BE2C (cell line): ENCODE measurements at places on chromosomes 4 and X.

- no peak for DNase-seq
Measured at GRCh38 chr4:89509708-89510281, 202.2 kb upstream of the GPRIN3 start.

DNA sequence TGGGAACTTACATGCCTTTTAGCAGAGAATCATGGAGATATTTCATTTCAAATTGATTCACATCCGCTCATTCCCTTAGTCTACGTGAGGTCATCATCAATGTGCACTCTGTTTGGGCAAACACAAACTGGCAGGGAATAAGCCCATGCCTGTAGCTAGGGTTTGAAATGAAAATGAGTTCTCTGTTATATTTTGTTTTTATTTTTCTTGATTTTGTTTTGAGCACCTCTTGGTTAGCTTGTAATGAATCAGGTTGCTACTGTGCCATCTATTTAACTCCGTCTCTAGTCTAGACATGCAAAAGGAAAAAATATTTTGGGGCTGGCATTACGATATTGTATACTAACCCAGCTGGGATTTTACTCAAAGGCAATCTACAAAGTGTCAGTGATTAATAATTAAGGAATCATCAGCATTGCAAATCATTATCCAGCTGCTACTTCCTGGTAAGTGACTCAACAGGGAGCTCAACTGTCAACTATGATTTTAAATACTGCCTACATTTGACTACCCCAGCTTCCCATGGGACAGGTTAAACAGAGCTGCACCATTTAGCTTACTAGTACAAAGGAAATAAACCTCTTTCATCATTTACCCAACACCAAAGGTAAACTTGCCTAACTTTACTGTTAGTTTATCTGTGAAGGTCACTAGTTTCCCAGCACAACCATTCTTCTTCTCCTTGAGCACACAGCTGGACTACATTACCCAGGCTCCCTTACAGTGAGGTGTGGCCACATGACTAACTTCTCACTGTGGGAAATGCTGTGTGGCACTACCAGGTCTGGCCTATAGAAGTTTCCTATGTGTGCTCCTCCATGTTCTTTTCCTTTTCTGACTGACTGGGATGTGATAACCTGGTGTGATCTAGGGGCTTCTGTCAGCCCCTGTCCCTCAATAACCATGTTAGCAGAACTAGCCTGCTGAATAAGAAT lies 21.2 kb upstream of the TRPC5OS start:
- peak; percentile 4 for DNase-seq

DNA sequence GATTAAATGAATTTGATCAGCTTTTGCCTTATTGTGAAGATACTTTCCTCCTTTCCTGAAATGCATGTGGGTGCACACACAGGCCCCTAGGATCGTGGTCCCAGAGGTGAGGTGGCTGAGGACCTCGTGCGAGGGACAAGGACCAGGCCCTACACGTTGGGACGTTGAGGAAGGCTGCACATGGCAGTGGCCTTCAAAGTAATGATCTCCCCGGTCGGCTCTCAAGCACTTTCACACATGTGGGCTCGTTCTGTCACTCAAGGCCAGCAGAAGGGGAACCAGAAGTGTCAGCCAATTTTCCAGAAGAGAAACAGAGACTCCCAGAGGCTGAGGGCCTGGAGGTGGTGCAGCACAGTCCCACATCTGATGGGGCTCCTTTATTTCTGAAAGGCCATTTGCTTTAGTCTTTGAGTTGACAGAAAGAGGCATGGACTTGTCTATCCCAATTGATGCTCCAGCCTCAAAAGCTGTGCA lies 196.8 kb downstream of the AFAP1 start:
- no peak for DNase-seq

GRCh38 chr4:24279469-24279868 lies 304.9 kb downstream of the DHX15 start:
- no peak for DNase-seq

DNA sequence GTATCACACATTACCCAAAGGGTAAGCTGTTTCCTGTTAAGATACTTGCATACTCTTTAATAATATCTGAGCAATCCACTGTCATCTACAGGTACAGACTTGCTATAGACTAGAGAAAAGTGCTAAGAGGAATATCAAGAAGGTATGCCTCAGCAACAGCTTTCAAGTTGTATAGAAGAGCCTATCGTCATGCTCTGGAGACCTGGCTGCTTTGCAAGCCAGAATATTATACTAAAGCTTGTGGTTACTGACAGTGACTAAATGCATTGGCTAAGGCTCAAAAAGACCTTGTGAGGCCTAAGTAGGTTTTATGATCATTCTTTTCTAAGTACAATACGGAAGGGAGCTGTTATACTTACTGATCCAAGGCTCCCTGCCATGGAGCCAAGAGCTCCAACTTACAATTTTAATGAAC lies 11.3 kb downstream of the LAMP2 start:
- no peak for DNase-seq

DNA sequence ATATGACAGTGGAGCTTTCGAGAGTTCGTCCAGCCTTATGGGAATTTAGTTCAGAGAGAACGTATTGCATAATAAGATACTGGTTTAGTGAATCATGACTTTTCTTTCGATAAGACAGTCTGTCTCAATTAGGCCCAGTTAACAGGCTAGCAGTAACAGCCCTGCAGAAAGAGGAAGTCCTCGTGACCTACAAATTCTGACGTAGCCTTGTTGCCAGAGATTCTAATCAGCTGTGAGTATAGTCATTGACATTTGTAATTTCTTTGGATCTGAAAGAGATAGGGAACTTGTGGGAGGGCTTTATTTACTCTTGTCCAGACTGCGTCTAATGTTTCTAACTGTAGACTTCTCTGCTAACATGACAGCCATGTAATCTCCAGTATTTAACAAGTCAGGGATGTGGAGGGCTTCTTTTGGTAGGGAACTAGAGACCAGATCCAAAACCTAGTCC lies 15.8 kb downstream of the ART3 start:
- peak; percentile 25 for DNase-seq

DNA sequence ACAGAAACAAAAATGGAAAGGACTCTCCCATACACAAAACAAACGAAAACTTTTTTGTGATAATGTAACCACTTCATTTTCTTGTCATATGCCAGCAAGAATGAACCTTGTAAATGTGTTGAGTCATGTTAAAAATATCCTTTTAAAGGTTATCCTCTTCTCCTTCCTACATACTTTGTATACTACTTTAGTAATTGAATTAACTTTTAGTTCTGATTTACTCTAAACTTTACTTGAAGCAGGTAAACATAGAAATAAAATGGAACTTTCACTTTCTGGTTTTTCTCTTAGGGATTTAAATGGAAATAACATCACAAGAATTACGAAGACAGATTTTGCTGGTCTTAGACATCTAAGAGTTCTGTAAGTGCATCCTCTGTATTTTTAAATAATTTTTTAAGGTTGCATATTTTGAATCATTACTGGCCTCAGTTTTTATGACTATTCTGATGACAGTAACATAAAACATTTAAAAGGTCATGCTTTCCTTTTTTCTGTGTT lies 4.7 kb downstream of the SLIT2 start:
- DNase-seq, result no peak

DNA sequence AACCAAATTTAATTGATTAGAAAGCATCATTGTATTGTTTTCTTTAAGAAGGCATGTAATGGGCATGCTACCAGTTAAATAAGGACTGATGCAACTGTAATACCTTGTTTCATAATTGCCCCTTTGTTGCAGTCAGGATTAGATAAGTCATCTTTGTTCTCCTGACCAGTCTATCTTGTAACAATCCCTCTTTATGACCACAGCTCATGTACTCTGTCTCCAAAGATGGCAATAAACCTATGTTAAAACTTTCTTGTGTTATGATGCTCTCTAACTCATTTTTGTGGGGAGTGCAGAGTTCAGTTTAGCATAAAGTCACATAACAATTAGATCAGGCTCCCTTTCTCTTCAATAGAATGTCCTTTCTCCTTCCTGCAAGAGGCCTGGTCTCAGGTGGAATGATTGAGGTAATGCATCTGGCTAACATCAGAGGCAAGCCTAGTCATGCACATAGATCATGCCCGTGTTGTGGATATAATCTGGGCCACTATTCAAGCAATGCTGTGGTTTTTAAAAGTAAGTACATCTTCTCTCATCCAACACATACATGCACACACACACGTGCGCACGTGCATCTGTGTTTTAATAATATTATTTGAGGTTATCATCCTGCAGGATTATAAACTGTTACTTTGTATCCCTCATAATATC lies 45.6 kb downstream of the TMEM154 start:
- DNase-seq, result no peak

- no peak for DNase-seq
Measured at GRCh38 chr4:79757600-79757999, 315.4 kb downstream of the ANTXR2 start.

DNA sequence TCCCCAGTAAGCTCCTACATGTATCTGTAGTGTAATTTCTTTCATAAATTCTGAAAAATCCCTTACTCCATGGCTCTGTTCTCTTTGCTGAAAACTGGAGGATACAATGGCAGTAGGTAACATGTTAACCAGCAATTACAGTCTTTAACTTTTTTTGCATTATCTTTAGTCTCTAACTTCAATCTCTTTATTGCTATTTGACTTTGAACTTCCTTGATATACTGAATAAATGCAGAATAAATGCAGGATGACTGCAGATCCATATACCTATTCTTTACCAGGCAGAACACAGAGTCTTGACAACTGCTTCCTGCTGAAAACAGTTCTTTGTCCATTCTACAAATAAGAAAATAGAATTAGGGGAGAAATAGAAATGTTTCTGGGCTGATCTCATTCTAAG lies 101.3 kb downstream of the SLC7A11 start:
- no peak for DNase-seq

DNA sequence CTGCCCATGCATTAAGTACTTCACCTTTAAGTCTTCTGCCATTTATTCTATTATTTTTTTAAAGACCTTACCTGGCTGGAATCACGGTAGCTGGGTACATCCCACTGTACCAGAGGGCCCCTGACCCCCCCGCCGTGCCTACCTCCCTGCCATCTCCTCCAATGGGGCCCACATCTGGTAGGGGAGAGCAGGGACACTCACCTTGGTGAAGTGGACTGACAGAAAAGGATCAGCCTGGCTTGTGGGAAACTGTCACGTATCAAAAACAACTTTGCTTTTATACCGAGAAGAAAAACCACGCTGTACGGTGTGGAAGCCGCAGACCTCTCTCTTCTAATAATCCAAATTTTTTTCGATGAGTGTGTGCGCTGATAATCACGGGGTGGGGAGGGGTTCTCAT lies at the start of gene FOXP3:
FOXP3 (minus strand) TSS at position 251 of the 400 bp plus-strand sequence. CDS start 6,205 bp downstream, outside the sequence.
- no peak for DNase-seq

- DNase-seq, result no peak
Measured at GRCh38 chr4:153831245-153831644, 42.4 kb upstream of the SFRP2 start.

DNA sequence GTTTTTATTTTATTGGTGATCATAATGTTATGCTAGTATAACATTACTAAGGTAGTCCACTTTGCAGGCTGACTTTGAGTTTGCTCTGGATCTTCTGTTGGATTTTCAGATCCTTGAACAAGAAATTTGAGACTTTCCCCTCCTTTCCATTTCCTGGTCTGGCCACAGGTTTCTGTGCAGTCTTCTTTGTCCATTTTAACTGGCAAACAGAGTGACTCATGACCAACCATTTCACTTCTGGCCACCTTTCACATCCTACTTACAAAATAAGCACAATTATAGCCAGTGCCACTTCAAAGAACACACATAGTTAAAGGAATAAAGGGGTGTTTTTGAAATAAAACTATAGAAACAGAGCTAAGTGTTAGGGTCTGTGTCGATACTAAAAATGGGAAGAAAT lies 8.4 kb downstream of the ANK2 start:
- DNase-seq, result no peak

DNA sequence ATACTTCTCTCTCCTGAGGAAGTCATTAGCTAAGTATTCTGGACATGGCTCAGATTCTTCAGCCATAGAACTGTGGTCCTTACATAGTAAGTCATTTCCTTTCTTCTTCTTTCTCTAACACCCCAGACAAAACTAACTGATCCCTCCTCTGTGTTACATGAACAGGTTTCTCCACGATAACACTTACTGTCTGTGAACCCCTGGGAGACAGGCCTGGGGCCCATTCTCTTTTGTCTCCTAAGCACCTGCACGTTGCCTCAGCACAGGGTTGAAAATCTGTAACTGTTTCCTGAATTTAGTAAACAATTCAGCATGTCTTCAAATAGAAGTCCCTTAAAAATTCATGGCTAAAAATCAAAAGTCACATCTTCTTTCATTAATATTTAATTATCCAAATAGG lies 24.7 kb downstream of the APBB2 start:
- DNase-seq, result no peak

- no peak for DNase-seq
Measured at GRCh38 chrX:78387364-78387763, 60.0 kb upstream of the CYSLTR1 start.

DNA sequence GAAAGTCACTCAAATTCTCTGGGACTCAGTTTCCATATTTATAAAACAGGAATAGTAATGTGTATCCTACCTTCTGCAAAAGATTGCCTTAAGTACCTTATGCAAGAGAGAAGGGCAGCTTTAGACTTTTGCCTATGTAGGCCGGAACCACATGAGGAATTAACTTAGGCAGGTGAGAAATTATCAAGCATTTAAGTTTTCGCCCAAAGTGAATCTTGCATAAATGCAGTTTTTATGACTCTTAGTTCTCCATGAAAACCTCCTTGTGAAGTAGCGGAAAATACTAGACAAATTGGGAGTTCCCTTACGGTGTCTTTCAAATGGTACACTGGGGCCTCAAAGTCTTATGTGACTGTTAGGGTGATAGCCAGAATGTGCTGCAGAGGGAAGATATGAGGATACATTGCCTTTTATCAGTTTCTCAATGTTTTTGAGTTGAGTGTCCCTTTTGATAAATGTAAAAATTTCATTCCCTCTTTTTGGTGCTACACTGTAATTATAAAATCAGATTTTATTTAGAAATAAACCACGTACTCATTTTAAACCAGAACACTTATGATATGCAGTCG lies 2.6 kb downstream of the SH2D1A start:
- no peak for DNase-seq

DNA sequence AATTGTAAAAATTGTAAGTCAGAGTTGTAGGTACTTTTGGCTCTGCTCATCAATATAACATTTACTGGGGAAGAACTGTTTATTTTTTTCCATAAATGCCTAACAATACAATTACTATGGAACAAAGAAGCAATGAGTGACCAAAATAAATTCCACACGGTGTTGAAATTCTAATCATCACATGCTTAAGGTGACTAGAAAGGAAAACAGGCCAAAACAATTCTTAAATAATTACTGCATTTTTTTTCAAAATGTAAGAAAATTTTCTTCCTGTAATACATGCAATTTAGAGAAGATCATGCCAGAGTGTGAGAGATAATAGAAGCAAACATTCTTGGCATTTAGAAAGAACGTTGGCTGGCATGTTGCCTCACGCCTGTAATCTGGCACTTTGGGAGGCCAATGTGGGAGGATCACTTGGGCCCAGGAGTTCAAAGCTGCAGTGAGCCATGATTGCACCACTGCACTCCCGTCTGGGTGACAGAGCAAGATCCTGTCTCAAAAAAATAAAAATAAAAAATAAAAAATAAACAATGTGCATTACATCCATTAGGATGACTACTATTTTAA lies 22.5 kb downstream of the C4orf46 start:
- no peak for DNase-seq
